ENCODE measurements at places on chromosomes 3 and 15. TPM values are rescaled to one million over a fixed set of nuclear protein-coding genes. Genes with fewer than 3 reads are reported as not detected.

GRCh38 chr15:92541291-92542200 lies 114.0 kb downstream of the FAM174B start:
- DNase-seq, result no peak

Gene WDR53
- polyA plus RNA-seq, result 17.2 TPM

DNA sequence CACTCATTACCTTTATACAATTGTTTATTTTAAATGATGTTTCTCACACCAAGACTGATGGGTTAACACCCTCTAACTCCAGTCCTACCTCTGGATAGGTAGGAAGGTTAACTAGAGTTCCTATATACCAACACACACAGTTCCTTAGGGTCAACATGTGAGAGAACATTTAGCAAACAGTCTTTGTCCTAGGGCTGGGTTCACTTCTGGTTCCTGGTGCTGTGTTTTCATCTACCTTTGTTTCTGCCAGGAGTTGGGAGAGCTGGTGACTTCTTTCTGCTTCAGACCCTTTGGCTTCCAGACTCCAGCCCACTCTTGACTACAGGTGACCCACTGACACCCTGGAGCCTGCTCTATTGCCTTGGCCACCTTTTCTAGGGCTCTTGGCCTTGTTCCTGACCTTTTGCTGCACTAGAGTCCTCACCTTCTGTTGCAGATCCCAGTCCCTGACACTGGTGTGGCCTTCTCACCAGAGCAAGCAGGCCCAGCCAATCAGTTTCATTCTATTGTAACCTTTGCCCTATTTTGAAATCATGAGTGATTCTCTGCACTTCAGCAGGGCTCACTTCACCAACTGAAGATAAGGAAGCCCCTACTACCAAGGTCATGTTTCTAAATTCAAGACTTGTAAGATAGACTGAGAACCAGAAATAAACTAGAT lies 50.0 kb upstream of the SECISBP2L start:
- no peak for DNase-seq

DNA sequence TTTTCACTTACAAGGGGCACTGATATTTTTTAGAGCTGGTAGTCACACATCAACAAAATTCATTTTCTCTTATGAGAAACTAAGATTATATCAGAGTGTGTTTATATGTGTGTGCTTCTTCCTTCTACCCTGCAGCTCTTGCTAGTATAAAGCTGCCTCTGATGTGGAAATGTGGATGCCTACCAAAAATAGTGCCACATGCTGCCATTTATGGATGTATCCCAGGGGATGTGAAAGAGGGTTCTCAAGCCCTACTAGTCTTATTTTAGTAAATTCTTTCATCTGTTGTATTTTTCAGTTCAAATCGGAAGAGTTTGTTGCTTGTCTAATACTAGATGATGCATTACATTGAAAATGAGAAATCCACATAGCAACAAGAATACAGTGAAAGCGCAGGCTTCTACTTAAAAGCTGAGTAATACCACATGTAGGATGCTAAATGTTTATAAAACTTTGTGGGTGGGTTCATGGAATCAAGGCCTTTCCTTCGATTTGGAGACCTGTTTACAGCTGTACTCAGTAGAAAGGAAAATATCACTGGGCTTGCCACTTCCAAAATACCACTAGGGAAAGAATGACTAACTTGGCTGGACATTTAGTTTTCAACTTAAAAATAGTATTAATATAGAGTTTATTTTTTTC lies 399.2 kb downstream of the EPHA3 start:
- no peak for DNase-seq

DNA sequence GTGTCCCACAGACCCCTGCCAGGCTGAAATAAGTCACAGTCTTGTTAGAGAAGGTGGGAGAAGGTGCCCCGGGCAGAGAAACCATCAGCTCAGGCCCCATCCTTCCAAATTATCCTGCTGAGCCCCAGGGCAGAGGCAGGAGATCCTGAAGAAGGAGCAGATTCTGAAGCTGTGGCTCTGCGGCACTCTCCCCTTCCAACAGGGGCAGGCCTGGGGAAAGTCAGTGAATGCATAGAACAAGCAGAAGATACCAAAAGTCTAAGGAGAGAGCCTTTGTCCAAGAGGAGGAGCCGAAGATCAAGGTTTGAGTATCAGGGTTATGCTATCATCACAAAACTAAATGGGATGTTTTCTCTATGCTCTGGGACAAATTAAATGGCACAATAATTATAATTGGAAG lies 249.3 kb downstream of the XXYLT1 start:
- DNase-seq, result no peak

Gene SPTSSB
- 2.4 TPM for polyA plus RNA-seq

DNA sequence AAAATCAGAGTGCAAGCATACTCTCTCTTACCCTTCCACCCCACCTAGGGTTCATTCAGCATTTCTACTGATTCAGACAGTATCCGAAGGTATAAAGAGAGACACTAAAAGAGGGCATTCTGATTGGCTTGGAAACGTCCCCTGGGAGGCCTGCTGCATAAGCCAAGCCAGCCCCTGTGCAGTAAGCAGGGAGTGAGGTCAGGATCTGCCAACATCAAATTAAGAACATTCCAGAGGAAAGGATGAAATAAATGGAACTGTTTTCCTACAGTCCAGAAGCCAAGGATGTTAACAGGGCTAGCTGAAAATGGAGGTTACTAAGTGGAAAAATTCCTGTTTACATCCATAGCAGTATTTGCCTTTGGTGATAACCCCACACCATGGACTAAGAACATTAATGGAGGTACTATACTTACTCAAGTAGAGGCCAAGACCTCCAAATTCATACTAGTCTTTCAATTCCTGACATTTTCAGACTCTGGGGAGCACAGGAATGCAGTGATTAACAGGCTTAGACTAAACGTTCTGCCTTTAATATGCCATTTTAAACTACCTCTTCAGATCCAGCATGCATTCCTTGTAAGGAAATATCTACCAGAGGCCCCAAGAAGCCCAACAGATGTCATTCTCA lies 34.5 kb downstream of the NPTN start:
- peak; percentile 36 for DNase-seq

GRCh38 chr3:40057077-40057476 lies 247.7 kb downstream of the MYRIP start:
- no peak for DNase-seq

DNA sequence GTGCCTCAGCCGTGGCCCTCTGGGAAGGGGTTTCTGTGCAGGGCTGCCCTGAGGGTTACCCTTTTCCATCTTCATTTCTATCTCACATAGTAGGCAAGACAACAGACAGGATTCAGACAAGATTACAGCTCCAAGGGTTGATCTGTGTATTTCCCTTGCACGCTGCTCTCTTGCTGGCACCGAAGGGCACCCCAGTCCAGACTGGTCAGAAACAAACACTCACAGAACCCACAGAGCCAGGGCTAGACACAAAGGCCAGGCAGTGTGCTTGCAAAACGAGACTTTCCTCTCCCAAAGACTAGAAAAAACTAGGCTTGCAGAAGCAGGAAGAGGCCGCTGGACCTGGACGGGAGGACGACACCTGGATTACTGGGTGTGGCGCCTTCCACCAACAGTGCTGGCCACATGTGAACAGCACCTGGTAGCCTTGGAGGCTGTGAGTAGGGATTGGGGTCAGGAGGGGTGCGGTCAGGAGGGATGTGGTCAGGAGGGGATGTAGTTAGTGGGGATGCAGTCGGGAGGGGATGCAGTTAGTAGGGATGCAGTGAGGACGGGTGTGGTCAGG lies 96.8 kb downstream of the BDH1 start:
- no peak for DNase-seq

GRCh38 chr15:84826369-84826823 lies 9.2 kb downstream of the ALPK3 start:
- DNase-seq, result no peak

DNA sequence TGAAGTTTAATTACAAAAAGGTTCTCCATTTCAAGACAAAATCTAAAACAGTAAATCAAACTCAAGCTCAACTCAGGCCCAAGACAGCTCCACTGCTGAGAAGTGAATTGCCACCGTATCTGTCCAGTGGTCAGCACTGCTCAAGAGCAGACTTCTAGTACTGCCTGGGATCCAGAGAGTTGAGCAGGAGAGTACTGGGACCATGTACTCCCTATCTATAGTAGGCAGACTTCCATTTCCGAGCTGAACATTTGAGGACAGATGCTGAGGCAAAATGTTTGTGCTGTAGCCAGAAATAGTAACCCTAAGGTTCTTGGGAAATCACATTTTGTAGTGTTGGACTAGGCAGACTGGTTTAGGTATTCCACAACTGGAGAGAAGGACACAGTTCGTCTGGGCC lies 44.1 kb downstream of the MRPL3 start:
- no peak for DNase-seq

GRCh38 chr3:16849229-16849628 lies 35.5 kb upstream of the PLCL2 start:
- DNase-seq, result no peak

GRCh38 chr3:32189693-32190092 lies 48.8 kb upstream of the CMTM8 start:
- DNase-seq, result no peak

DNA sequence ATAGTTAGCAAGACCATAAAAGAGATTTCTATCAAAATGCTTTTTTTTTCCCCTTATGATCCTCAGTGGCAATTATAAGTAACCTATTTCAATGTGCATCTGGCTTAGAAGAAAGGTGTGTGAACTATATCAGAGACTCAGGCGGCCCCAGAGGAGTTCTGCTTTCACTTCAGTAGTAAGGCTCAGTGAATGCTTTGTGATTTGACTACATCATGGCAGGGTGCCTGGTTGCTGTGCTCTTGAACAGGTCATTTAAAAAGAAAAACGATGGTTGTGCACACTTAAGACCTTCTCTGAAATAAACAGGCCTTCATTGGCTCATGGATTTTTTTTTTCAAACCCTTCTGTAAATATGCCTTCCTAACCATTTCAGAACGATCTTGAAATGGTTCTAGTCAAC lies 400.4 kb upstream of the RARB start:
- DNase-seq, result no peak

Measured in renal cortex interstitium (tissue), 15 donors.